GM03348 (cell line): ENCODE measurements at places on chromosomes 1 and 21.

DNA sequence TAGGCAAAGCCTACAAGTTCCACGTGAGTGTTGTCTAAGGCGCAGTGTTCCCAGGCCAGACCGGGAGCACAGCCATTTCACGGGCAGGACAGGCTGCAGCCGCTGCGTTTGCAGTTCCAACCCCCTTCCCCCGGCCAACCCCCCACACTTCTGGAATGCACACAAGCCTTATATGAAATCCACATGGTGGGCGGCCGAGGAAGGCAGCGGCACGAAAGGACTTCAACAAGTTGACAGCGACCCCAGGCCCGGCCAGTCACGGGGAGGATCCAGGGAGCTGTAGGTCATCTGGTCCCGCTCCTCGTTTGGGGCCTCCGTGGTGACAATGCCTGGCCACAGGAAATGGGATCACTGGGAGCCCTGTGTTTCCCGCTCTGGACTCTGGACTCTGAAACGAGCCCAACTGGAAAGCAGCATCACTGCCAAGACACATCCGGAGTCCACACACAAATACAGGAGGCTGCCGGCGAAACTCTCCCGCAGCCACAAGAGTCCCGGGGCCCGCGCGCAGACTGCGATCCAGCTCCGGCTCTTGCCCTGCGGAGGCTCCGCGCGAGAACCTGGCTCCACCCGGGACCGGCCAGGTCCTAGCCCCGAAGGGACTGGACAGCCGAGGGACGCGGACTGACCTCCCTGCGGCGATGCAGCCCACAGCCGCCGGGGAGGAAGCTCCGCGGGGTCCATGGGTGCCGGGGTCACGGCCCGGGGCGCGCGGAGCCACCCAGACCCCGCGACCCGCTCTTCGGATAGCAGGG, 794 bp downstream of the NID1 start:
- peak; percentile 80 for DNase-seq

GRCh38 chr1:16019644-16020277, 1.9 kb upstream of the HSPB7 start:
- peak; percentile 59 for DNase-seq

DNA sequence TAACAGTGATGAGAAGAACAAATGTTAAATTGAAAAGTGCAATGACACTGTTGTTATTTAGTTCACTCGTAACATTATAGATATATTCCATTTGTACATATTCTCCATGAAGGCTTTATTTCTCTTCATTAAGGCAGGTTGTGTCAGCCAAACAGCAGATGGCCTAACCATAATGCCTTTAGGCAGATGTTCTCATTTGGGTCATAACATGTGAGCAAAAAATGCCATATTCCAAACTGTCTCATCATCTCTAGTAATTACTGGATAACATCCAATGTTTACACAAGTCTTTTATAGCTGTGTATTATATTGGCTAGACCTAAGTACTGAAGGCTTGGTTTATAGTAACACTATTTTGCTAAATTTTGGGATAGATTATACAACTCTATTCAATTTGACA, 87.2 kb upstream of the CHODL start:
- DNase-seq, result no peak

DNA sequence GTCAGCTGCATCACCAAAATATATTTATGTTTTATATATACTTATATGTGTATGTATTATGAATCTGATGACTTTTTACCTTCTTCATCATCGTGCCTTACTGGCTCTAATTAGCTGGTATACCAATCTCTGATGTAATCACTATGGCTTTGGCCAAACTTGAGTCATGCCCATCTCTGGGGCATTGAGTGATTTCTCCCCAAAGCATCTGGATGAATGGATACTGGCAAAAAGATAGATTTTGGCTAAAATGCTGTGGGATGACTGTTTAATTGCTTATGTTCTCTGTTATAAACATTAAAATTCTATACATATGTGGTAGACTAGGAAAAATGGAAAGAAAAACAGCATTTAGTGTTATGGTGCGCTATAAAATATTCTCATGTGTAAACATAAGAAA, 19.6 kb downstream of the CDKN2C start:
- peak; percentile 42 for DNase-seq

GRCh38 chr1:22370190-22370498, 81.5 kb upstream of the ZBTB40 start:
- no peak for DNase-seq

DNA sequence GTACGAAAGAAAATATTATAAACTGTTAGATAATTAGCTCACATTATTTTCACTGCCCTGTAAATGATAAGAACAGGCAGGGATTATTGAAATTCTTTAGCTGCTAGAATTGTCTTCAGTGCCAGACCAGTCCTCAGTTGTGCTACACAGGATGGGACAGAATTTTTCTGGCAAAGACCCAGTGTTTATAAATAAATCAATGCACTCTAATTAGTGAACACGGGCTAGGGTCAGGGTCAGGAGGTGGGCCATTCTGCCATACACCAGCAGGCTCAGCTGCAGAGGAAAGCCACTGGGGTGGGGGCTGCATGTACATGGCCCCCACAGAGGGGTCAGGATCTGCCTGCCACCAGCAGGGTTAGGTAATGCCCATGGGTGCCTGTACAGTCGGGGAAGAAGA, 6.4 kb downstream of the BCAR3 start:
- no peak for DNase-seq

GRCh38 chr1:180031664-180032063, 77.1 kb downstream of the CEP350 start:
- no peak for DNase-seq

DNA sequence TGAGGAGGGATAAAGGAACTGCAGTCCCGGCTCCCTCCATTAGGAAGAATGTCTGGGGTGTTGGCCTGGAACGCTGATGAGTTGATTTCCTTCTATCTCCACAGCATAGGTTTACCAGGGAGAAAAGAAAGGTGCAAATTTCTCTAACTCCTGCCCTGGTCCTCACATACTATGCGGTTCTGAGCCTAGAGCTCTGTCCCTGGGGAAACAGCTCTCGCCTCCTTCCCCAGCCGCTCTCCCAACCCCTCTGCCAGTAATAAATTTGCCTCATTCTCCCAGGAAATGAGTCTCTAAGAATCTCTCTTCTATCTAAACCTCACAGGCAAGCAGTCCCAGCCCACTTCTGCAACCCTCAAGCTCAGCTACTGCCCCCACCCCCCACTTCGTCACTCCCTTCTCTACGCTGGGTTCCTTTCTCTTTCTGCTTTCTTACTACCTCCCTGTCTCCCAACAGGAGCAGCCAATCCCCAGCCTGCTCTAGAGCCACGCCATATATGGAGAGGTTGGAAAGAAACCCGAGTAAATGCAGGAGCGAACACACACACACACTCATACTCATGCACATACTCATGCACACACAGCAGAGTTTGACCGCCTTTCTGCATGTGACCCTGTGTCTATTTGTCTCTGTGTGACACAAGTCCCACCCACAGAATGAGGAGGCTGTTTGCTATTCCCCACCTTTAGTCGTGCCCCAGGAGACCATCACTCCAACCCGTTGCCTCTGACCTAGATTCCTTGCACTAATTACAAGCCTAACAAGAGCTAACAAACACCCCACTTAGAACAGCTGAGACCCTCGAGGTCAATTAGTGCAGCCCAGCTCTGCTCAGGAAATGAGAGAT, 13.4 kb downstream of the PLEKHO1 start:
- DNase-seq, result peak; percentile 96

- DNase-seq, result peak; percentile 74
These were observed 29.4 kb downstream of the IL6R start for GRCh38 chr1:154434346-154435085.

DNA sequence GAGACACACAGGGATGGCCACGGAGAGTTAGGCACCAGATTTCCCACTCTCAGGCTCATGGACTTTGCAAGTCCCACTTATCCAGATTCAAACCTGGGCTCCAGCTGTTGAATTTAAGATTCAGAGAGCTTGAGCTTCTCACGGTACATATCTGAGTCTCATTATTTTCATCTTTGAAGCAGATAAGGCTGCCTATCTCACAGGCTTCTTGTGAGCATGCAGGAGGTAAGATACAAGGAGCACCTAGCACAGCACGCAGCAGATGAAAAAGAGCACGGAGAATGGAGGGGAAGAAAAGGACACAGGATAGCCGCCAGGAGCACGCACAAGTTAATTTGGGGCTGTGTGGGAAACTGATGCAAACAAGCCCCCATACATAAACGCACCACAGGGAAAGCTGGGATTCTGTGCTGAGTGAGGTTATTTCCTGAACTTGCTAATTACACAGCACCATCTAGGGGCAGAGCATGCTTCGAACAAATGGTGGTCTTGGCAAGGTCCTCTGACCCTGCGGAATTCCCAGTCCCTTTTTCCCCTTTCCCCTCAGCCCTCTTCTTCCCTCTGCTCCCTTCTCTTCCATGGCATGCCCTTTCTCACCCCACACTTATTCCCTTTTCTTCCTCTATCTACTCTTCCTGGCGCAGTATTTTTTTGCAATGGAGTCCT, 134.7 kb upstream of the VANGL1 start:
- peak; percentile 66 for DNase-seq

DNA sequence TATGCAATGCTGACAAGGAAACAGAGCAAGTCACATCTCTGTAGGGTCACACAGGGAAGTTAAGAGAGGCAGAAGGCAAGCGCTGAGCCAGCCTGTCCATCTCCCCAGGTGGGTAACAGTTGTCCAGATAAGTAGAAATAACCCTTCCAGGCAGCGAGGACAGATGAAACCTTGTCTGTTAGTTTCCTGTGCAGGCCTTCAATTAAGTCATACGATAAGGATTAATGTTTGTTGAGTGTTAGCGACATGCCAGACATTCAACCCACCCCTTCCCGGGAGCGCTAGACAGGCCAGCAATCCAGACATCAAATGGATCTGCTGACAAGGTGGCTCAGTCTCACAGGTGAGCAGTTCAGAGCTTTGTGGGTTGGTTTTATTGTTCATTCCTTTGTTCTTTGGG, 221.5 kb upstream of the FMN2 start:
- DNase-seq, result no peak

DNA sequence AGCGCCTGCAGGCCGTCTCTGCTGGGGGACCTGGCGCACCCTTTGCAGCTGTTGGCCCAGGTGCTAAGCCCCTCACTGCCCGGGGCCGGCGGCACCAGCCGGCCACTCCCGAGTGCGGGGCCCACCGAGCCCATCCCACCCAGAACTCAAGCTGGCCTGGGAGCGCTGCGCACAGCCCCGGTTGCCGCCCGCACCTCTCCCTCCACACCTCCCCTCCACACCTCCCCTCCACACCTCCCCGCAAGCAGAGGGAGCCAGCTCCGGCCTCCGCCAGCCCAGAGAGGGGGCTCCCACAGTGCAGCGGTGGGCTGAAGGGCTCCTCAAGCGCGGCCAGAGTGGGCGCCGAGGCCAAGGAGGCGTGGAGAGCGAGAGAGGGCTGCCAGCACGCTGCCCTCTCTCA, 177.8 kb upstream of the KAZN start:
- DNase-seq, result no peak

- no peak for DNase-seq
These were observed 529.5 kb downstream of the KCNT2 start for GRCh38 chr1:196078691-196079090.

DNA sequence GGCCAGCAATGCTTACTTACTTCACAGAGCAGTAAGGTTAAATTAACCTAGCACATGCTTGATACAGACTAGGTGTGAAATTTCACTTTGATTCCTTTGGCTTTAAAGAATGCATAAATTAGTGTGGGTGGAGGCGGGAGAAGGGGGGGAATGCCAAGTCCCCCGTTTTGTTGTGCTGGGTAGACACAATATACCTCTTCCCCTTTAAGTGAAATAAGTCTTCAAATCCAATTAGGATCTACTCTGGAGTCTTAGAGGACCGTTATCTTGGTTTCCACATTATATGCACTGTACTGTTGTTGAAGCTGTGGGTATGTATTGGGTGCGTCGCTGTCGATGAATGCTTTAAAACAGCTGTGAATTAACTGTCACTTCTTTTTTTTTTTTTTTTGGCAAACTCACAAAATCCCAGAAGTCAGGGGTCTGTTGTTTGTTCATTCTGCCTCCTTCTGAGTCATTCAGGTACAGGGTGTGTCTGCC, 1.6 kb upstream of the S1PR1 start:
- DNase-seq, result peak; percentile 4

GRCh38 chr1:100724281-100724680, 4.7 kb downstream of the VCAM1 start:
- no peak for DNase-seq

GRCh38 chr1:180112984-180113647, 41.6 kb upstream of the QSOX1 start:
- no peak for DNase-seq

- no peak for DNase-seq
These were observed 8.9 kb upstream of the PRMT2 start for GRCh38 chr21:46626536-46626935.

DNA sequence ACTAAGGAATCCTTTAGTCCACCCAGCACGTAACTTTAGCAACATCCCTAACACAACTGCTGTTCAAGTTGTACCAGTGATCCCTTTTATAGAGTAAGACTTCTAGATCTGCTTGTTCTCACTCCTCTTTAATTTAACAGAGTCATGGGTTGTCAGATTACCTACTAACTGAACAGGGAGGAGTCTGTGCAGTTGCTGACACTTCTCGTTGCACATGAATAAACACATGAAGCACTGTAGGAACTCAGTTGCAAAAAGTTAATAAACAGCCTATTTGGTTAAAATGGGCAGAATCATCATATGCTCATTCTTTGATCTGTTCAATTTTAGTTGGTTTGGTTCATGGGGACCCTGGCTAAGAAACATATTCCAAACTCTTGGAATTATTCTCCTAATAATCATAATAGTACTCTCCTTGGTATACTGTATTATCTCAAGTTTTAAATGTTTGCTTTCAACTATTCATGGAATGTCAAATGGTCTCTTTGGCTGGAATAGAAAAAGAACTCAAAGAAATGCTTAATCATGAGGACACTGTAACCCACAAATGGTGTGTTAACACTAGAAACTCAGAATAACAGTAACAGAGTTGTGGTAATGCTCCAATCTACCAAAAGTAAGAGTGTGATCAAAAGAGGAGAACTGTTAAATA, 15.6 kb downstream of the PLPPR5 start:
- no peak for DNase-seq

GRCh38 chr1:205726619-205727125, 23.3 kb downstream of the NUCKS1 start:
- DNase-seq, result no peak

DNA sequence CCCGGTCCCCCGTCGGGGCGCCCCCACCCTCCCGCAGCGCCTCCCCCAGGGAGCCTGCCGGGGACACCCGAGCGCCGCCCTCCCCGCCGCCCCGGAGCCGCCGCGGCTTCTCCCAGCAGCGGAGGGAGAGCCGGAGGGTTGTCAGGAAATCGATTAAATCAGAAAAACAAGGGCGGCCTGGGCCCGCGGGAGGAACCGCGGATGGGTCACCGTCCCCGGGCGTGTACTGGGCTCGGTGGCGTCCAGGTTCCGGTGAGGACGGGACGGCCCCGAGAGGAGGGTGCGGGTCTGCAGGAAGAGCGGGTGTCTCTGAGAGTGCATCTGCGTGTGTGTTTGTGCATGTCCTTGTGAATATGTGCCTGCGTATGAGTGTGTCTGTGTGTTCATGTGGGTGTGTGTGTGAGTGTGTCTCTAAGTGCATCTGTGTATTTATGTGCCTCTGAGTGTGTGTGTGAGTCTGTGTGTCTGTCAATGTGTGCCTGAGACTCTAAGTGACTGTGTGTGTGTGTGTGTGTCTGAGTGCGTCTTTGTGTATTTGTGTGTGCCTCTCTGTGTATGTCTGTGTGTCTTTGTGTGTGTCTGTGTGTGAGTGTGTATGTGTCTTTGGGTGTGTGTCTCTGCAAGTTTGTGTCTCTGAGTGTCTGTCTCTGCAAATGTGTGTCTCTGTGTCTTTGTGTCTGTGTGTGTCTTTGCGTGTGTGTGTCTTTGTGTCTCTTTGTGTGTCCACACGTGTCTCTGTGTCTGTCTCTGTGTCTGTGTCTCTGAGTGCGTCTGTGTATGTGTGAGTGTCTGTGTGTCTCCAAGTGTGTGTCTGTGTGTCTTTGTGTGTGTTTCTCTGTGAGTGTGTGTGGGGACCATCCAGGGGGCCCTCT, 1.1 kb downstream of the SPSB1 start:
- peak; percentile 80 for DNase-seq

GRCh38 chr1:92502247-92502646, 15.5 kb upstream of the GFI1 start:
- DNase-seq, result no peak
